ENCODE measurements at places on chromosomes 11 and 22.

- H3K4me3 ChIP-seq, result no peak overlapping the region
- no peaks in the 10 kb centered on the region for H3K27me3 ChIP-seq
- no peak for DNase-seq
Measured at GRCh38 chr11:87372065-87372464, 334.3 kb downstream of the TMEM135 start.

GRCh38 chr11:45031912-45032519 is 81.3 kb upstream of the TP53I11 start:
- peak; percentile 21 for DNase-seq
- H3K4me1 ChIP-seq, result no peaks in the 10 kb centered on the region
- no peaks in the 10 kb centered on the region for H3K27me3 ChIP-seq
- no peak overlapping the region for H3K4me3 ChIP-seq
- no peaks in the 10 kb centered on the region for H3K36me3 ChIP-seq

GRCh38 chr11:110075105-110075846 is 17.9 kb upstream of the ZC3H12C start:
- no peak overlapping the region for H3K27ac ChIP-seq
- DNase-seq, result peak; percentile 28
- H3K4me1 ChIP-seq, result no peaks in the 10 kb centered on the region
- no peaks in the 10 kb centered on the region for H3K36me3 ChIP-seq

DNA sequence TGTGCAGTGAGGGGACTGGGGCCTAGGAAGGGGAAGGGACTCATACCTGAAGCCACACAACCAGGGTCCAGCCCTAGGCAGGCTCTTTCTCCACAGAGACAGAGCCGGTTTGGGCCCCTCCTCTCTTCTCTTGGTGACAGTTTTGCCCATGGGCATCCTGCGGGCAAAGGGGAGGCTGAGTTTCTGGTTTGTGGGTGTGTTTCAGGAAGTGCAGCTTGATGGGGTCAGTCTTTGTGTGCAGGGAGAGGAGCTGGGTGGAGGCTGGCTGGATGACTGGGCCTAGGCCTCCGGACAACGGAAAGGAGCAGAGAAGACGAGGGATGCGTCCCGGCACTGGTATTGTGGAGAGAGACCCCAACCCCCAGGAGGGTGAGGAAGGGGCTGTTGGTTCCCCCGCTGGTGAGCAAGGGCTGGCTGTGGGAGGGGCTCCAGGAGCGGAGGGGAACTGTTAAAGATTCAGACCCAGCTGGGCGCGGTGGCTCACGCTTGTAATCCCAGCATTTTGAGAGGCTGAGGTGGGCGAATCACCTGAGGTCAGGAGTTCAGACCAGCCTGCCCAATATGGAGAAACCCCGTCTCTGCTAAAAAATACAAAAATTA is 23.4 kb upstream of the CELSR1 start:
- no peak overlapping the region for H3K4me3 ChIP-seq
- H3K27ac ChIP-seq, result no peak overlapping the region
- no peak for DNase-seq
- H3K27me3 ChIP-seq, result no peaks in the 10 kb centered on the region
- no peaks in the 10 kb centered on the region for H3K36me3 ChIP-seq
- H3K4me1 ChIP-seq, result peaks cover 9% of the 10 kb centered on the region

DNA sequence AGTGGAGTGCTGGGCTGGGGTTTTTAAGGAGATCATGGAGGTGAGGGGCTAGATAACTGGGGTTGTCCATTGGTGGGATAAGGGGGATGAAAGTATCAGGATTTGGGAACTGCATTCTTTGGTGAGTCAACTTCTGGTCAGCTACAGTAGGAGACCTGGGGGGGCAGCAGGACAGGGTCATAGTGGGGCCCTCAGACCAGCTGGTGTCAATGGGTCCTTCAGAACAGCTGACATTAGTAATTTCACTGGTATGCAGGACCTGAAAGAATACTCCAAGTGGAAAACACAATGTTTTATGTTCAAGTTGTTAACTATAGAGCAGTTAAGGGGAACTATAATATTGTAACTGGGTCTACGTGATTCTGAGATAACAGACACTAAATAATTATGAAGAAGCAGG is 2.8 kb upstream of the TTC12 start:
- H3K36me3 ChIP-seq, result no peaks in the 10 kb centered on the region
- no peak for DNase-seq
- H3K4me1 ChIP-seq, result peaks cover 11% of the 10 kb centered on the region
- no peak overlapping the region for H3K27ac ChIP-seq
- H3K27me3 ChIP-seq, result no peaks in the 10 kb centered on the region

- DNase-seq, result peak; percentile 90
- peaks cover 17% of the 10 kb centered on the region for H3K27me3 ChIP-seq
- no peaks in the 10 kb centered on the region for H3K36me3 ChIP-seq
- H3K4me1 ChIP-seq, result peaks cover 33% of the 10 kb centered on the region
- H3K27ac ChIP-seq, result peak overlapping the region; percentile 20
Measured at GRCh38 chr11:61004180-61004611, 32.7 kb downstream of the CD6 start.

GRCh38 chr11:27348340-27348873 is 14.6 kb downstream of the CCDC34 start:
- peaks cover 22% of the 10 kb centered on the region for H3K4me1 ChIP-seq
- H3K36me3 ChIP-seq, result no peaks in the 10 kb centered on the region
- no peak overlapping the region for H3K27ac ChIP-seq
- DNase-seq, result no peak
- no peak overlapping the region for H3K4me3 ChIP-seq

DNA sequence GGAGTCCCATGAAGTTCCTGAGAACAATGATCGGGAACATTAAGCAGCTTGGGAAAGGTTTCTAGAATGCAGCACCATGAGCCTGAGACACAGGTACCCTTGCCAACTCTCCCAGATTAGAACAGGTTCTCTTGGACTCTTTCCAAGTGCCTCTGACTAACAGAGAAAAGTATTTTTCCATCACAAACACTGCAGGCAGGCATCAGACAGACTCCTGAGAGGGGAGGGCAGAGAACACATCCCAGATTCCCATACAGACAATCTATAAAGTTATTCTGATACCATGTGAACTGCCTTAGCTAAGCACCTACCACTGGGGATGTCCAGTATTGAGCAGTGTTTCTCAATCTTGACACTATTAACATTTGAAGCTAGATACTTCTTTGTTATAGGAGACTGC is 27.3 kb downstream of the SERGEF start:
- no peaks in the 10 kb centered on the region for H3K27me3 ChIP-seq
- peak; percentile 36 for DNase-seq
- peaks cover 53% of the 10 kb centered on the region for H3K36me3 ChIP-seq
- H3K4me1 ChIP-seq, result no peaks in the 10 kb centered on the region
- H3K27ac ChIP-seq, result no peak overlapping the region
- no peak overlapping the region for H3K4me3 ChIP-seq

- H3K4me1 ChIP-seq, result no peaks in the 10 kb centered on the region
- DNase-seq, result no peak
- H3K27ac ChIP-seq, result no peak overlapping the region
- H3K36me3 ChIP-seq, result no peaks in the 10 kb centered on the region
- no peaks in the 10 kb centered on the region for H3K27me3 ChIP-seq
- no peak overlapping the region for H3K4me3 ChIP-seq
Measured at GRCh38 chr22:50711446-50712340, 26.3 kb upstream of the ACR start.

- peak overlapping the region; percentile 48 for H3K27ac ChIP-seq
- H3K27me3 ChIP-seq, result no peaks in the 10 kb centered on the region
- H3K4me3 ChIP-seq, result no peak overlapping the region
- peaks cover 20% of the 10 kb centered on the region for H3K4me1 ChIP-seq
Measured at GRCh38 chr11:75365711-75366181, 14.3 kb upstream of the ARRB1 start.

DNA sequence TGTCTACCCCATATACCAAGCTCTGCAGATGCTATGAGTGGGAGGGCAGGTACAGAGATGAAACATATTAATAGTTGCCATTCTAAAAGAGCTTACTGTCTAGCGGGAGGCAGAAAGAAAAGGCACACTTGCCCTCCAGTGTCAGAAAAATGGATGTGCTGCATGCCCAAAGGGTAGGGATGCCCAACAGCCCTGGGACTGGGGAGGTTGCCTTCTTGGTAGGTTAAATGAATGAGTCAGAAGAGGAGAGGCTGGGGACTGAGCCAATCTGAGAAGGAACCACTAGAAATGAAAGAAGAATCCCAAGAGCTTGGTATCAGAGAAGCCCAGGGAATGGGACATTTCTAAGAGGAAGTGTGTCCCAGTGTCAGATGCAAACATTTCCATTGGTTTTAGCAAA is 1.2 kb downstream of the BIRC3 start:
- no peaks in the 10 kb centered on the region for H3K36me3 ChIP-seq
- H3K27ac ChIP-seq, result no peak overlapping the region
- H3K4me3 ChIP-seq, result peak overlapping the region; percentile 59
- no peak for DNase-seq
- H3K4me1 ChIP-seq, result peaks cover 23% of the 10 kb centered on the region

DNA sequence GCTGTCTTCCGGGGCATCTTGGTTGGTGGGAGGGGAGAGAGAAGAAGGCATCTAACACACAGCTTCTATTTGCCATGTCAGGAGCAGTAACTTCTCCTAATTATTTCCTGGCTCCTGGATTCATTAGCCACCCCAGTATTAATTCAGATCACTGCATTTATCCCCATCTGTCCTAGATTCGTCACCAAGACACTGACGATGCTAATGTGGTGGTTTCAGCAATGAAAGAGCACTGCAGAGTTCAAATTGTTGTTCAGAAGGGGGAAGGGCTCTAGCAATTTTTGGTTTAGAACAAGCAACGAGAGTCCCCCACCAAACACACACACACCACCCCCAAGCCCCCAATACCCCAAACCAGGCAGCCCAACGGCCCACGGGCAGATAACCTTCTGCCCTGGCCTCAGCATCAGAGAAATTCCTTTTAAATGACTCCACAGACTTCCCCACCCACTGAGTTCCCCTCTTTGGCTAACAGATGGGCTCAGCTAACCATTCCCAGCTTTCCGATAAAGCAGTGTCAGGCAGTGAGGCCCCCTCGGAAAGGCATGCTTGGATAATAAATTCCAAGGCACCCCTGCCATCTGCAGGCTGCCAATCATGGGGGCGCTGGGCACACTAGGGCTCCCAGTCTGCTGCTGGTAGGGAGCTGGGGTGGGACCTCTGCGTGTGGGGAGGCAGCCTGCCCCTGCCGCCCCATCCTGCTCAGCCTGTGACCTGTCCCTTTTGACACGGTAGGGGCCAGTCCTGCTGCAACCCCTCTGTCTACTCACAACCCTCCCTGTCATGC is 453.5 kb downstream of the MIAT start:
- H3K4me3 ChIP-seq, result no peak overlapping the region
- no peak for DNase-seq
- H3K27ac ChIP-seq, result no peak overlapping the region
- no peaks in the 10 kb centered on the region for H3K27me3 ChIP-seq

DNA sequence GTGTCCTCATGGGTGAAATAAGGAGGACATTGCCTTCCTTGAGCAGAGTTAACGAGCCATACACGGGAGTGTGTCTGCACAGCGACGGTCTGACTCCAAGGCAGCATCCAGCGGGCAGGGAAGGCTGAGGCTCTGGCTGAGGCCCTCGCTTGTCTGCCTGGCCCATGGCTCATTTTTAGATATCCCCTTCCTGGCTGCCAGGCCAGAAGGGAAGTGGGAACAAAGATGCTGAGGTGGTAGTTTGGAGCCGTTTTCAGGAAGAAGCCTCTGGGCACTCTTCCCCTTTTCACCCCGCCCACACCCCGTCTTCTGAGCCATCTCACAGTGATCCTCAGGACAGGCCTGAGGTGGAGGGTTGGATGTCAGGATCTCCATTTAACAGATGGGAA is 3.0 kb upstream of the SLCO2B1 start:
- H3K27me3 ChIP-seq, result no peaks in the 10 kb centered on the region
- DNase-seq, result no peak
- H3K4me3 ChIP-seq, result no peak overlapping the region
- peaks cover 51% of the 10 kb centered on the region for H3K4me1 ChIP-seq

DNA sequence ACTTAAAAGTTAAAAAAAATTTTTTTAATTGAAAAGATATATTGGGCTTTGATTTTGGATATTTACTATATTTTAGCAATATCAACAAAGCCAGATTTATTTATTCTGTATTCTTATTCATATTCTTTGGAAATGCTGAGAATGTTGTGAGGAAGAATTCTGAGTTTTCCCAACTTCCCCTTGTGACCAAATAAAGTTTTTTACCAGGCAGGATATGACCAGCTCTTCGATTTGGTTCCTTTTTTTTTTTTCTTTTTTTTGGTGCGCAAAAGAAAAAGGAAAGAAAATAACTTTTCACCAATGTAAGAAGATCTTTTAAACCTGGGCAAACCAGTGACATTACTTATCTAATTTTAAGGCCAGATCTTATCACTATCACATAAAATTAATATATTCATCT is 12.9 kb downstream of the TCP11L1 start:
- H3K36me3 ChIP-seq, result peaks cover 33% of the 10 kb centered on the region
- H3K27me3 ChIP-seq, result no peaks in the 10 kb centered on the region
- H3K4me3 ChIP-seq, result no peak overlapping the region
- no peak for DNase-seq
- H3K4me1 ChIP-seq, result no peaks in the 10 kb centered on the region

- no peak overlapping the region for H3K27ac ChIP-seq
- DNase-seq, result no peak
- H3K27me3 ChIP-seq, result peaks cover 3% of the 10 kb centered on the region
- no peaks in the 10 kb centered on the region for H3K4me1 ChIP-seq
- no peaks in the 10 kb centered on the region for H3K36me3 ChIP-seq
- no peak overlapping the region for H3K4me3 ChIP-seq
Measured at GRCh38 chr22:49155770-49156580, 671.7 kb downstream of the BRD1 start.

GRCh38 chr11:115421992-115422689 is 82.1 kb downstream of the CADM1 start:
- no peak overlapping the region for H3K27ac ChIP-seq
- no peak overlapping the region for H3K4me3 ChIP-seq
- no peaks in the 10 kb centered on the region for H3K36me3 ChIP-seq
- no peak for DNase-seq
- no peaks in the 10 kb centered on the region for H3K27me3 ChIP-seq
- peaks cover 7% of the 10 kb centered on the region for H3K4me1 ChIP-seq

DNA sequence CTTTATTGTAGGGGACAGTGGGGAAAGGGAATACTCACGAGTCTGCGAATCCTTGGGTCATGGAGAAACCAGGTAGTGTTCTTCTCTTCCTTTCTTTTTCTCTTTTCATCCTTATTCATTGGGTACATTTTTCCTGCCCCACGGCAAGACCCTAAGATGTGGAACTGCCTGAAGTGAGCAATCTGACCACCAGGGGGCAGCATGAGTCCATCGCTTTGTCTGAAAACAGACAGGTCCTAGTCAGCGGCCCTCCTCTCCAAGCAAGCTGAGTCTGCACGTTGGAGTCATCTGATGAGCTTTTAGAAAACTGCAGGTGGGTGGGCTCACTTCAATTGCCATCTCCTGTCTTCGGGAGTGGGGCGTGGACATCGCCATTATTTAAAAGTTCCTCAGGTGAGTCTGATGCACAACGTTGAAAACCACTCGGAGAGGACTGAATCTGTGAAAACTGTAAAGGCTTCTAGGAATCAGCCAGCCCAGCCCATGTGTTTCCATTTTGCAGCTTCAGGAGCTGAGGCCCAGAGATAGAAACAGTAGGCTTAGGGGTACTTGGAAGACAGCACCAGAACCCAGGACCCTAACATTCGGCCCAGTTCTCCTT is 34.0 kb upstream of the FBXO3 start:
- peak; percentile 86 for DNase-seq
- H3K4me1 ChIP-seq, result no peaks in the 10 kb centered on the region
- H3K36me3 ChIP-seq, result no peaks in the 10 kb centered on the region
- H3K27ac ChIP-seq, result no peak overlapping the region
- H3K4me3 ChIP-seq, result no peak overlapping the region
- H3K27me3 ChIP-seq, result no peaks in the 10 kb centered on the region

- H3K4me3 ChIP-seq, result no peak overlapping the region
- H3K4me1 ChIP-seq, result no peaks in the 10 kb centered on the region
- DNase-seq, result no peak
Measured at GRCh38 chr11:23406131-23406819, 546.0 kb upstream of the CCDC179 start.

Data from stomach (tissue), 19 donors.